ENCODE measurements at places on chromosomes 3 and 15. TPM values are rescaled to one million over a fixed set of nuclear protein-coding genes. Genes with fewer than 3 reads are reported as not detected.

DET1 gene
- total RNA-seq, result 0.82 TPM

AP2M1 gene
- total RNA-seq, result 191 TPM

DNA sequence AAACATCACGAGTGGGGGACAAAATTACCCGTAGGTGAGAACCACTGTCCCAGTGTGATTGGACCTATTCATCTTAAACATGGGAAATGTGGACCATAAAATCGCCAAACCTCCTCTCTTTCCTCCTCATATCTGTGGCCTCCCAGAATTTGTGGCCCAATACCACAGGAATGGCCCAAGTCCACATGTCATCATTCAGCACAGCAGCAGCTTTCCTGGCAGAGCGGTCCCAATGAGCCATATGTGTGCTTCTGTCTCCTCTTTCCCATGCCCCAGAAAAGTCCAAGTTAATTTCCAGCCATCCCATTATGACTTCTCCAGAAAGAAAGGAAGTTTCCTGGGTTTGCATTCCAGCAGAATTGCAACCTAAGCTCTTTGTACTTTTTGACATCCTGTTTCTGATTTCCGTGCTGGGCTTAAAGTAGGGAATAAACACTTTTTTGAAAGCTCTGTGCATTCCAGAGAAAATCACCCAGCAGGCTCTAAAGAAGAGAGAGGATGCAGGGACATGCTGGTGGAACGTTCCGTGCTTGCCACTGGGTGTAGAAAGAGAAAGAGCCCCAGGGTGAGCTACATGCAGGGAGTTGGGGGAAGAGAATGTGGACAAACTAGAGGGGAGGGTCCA, 259.4 kb upstream of the PROK2 start:
- DNase-seq, result no peak

LMAN1L gene
- total RNA-seq, result not detected

DNA sequence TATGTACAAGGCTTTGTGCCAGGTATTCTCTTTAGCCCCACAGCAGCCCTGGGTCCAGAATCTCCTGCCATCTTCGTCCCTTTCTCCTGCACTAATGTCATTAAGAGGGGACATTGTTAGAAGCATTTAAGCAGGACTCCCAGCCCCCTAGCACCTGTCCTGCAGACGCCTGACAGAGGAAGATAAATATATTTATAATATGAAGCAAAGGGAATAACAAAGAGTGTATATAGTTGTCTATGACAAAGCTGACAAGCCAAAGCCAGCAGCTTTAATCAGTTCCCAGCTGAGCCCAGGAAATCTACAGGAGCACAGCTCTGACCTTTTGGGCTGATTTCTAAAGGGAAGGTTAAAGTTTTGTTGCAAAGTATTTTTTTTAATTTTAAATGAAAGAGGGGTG, 96.0 kb downstream of the MEGF11 start:
- no peak for DNase-seq

DNA sequence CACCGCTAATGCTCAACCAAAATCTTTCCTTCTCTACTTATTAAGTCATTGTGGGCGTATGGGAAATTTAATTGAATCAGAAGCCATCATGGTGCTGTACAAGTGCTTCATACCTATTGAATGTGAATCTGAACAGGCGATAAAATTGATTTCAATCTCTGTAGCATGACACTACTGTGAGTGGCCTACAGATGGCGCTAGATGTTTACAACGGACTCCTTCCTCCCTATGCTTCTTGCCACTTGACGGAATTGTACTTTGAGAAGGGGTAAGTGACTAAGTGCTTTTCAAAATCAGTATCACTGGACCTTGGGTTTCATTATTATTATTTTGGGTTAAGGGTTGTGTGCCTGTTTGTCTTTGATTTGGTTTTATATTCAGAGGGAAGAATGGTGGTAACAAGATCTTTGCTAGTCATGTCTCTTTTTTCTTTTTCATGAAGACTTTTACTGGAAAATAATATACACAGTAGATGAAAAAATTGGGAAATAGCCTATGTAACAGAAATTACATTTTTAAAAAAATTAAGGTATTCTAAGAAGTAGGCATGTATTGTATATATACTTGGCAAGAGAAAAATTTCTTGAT, 35.4 kb downstream of the ACP3 start:
- DNase-seq, result peak; percentile 45

CILP gene
- 0.05 TPM for total RNA-seq

TUBGCP5 gene
- total RNA-seq, result 17.2 TPM

DNA sequence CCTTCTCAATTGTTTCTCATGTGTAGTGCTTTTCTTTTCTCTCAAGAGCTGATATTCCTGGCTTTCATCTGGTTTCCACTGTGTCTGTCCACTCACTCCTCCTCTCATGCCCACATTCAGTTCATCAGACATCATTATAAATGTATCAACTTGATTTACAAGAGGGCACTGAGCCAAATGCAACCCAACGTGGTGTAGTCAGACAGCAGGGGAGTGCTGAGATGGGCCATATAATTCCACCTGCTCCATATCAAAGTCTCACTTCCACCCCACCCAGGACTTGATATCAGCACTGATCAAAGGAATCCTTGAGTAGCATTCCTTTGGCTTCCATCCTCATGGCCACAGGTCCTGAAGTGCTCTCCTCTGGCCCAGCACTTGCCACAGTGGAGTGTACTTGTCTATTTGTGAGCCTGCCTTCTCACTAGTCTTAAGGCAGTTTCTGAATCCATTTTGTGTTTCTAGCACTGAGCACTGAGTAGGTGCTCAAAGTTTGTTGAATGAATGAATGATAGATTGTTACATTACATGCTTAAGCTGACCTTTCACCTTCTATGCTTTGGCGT, 252.8 kb downstream of the CLSTN2 start:
- DNase-seq, result no peak

DNA sequence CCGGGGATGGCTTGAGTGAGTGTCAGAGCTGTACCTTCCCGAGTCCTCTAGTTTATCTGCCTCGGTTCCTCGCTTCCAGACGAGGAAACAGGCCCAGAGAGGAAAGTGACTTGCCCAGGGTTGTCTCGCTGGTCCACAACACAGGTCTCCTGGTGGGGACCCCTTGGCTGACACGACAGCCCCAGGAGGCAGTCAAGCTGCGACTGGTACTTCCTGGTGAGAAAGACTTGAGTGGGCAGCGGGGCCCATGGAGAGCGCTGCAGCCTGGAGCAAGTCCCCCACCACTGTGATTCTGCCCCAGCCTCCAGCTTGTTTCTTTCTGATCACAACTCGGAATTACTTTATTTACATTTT, 600 bp upstream of the CHRNA5 start:
- no peak for DNase-seq

DNA sequence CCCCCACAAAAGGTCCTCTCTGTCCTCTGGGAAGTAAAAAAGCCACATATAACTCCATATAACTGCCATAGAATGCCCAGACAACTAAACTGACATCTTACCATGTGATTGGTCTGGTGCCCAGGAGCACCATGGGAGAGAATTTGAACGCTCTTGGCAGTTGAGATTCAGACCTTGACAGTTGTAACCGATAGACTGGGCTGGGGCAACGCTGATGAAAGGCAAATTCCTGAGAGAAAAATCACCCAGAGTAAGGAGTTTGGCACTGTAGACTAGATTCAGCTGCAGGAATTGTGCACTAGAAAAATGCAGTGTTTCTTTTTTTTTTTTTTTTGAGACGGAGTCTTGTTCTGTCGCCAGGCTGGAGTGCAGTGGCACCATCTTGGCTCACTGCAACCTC, 240.5 kb downstream of the SOX2 start:
- DNase-seq, result no peak

DNA sequence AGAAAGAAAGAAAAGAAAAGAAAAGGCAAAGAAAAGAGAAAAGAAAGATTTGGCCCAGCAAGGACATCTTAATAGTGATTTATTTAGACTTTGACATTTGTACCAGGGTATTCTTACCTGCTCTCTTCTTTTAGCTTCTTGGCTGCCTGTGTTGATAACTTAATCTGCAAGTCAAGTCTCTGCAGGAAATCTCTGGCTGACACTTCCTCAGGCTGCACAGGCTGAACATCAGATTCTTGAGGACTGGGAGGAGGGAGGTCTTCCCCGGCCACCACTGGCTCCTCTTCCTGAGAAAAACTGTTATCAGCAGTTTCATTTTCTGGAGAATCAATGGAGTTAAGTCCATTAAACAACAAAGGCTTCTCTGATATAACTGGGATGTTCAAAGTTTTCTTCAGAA, 12.8 kb downstream of the LYSMD2 start:
- DNase-seq, result no peak

DNA sequence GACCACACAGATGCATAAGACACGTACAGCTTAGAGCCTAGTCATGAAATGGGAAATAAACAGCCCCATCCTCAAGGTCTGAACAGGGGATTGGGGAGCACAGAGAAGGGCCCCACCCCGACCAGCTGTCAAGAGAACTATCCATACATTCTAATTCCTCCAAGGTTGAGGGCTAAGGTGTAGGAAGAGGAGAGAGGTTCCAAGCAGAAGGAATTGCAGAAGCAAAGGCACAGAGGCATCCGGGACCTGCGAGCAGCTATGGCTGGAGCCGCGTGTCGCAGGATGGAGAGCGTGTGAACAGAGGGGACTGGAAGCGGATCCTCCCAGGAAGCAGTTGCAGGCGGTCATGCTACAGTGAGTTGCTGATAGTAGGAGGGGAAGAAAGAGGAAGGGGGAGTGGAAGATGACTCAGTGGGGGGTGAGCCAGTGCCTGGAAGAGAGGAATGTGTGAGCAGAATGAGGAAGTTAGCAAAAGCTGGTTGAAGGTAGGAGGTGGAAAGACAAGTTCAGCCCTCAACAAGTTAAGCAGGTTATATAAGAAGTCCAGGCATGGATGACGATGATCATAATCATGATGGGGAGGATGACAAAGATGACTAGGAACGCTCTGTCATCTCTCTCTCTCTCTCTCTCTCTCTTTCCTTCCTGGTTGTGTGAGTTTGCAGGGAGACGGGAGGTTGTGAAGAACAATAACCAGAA, 89.7 kb downstream of the LIPC start:
- no peak for DNase-seq

AGBL1 gene
- not detected for total RNA-seq

DNA sequence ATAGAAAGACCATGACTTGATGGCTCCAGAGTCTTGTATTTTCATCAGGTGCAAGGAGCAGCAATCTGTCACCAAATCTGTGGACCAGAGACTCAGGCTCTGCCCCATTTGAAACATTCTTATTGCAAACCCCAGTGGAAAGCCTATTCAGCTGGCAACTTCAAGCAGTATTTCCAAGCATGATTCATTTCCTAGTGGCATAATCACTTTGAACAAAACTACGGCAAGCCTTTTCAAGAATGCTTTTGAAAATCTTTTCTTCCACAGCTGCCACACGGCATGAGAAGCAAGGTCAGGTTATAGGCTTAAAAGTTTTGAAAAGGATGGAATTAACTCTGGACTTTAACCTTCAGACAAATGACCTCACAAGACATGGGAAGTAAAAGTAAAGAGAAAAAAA, 122.0 kb upstream of the BFSP2 start:
- no peak for DNase-seq

MYZAP gene
- not detected for total RNA-seq

PARP3 gene
- total RNA-seq, result 28.0 TPM

DNA sequence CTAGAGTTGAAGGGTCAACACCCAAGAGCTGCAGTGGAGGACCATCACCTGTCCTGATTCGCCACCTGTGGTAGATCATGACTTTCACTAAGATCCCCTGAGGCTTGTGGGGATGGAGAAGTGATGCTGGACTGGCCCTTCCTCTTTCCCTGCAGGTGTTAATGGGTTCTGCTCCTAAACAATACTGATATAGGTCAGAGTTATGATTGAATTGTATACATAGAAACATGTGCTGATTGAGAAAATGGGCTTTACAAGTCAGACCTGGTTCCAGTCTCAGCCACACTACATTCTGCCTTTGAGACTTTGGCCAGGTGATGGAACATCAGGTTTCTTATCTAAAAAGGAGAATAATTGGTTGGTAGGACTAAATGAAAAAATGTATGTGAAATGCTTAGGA, 418.9 kb upstream of the TPRG1 start:
- no peak for DNase-seq

CCRL2 gene
- 2.1 TPM for total RNA-seq

CPNE9 gene
- not detected for total RNA-seq

DNA sequence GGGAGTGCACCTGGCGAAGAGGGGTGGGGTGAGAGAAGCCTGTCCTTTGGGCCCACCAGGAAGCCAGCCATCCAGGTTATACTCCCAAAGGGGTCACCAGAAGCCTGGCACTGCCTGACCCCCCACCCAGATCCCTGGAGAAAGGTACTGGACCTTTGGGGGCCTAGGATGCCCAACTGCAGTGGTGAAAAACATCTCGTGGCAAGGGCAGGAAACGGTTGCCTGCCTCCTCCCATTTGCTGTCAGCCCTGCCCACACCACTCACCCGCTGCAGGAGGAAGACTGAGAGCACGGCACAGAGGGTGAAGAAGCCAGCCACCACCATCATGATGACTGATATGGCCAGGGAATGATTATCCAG, 2.2 kb upstream of the ULK3 start:
- DNase-seq, result no peak
